ENCODE measurements at places on chromosomes 11 and 22.

GRCh38 chr22:30662040-30662439 lies 5.6 kb downstream of the DUSP18 start:
- DNase-seq: no peak

GRCh38 chr11:88250566-88251242 lies 75.5 kb upstream of the RAB38 start:
- DNase-seq: no peak

DNA sequence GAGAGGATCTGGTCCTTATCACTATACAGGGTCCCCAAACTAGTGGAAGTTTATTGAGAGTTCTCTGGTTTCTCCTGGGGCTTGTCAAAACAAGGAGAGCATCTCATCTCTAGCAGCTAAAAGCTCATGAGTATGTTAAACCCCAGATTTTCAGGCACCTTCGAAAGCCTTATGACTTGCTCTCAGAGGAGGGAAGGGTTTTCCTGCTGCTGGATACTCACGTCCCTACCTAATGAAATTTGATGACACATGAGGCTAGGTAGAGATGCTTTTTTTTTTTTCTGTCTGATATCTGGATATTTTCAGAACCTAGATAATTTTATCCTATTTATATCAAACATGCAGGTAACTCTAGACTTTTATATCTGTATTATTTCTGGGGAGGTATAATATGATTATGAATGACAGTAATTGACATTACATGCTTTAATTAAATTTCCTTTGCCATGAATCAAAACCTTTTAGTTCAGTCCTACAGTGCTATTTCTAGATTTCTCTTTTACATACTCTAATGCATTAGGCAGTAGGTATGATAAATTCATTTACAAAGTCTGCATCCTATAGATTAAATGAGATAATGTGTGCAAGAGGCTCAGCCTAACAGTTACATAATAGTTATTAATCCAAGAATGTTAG lies 73.9 kb downstream of the PARVA start:
- DNase-seq: no peak

- no peak for DNase-seq
Observed at GRCh38 chr11:57900320-57900719, 123.4 kb upstream of the OR9Q1 start.

DNA sequence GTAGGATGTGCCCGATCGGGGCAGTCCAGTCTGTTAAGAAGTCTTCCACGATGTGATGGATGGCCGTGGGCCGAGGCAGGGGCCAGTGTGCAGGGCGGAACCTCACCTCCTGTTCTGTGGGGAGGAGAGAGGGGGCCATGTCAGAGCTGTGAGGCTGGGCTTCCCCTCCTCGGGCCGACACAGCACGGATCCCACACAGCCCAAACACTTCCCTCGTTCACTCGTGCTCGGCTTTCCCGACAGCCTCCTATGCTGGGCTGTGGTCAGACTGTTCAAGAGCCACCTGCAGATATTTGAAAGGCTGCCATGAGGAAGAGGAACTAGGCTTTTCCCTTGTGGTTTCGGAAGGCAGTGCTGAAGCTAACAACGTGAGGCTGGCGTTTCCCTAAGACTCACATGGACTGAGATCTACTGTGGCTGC lies 12.3 kb upstream of the TXN2 start:
- no peak for DNase-seq

DNA sequence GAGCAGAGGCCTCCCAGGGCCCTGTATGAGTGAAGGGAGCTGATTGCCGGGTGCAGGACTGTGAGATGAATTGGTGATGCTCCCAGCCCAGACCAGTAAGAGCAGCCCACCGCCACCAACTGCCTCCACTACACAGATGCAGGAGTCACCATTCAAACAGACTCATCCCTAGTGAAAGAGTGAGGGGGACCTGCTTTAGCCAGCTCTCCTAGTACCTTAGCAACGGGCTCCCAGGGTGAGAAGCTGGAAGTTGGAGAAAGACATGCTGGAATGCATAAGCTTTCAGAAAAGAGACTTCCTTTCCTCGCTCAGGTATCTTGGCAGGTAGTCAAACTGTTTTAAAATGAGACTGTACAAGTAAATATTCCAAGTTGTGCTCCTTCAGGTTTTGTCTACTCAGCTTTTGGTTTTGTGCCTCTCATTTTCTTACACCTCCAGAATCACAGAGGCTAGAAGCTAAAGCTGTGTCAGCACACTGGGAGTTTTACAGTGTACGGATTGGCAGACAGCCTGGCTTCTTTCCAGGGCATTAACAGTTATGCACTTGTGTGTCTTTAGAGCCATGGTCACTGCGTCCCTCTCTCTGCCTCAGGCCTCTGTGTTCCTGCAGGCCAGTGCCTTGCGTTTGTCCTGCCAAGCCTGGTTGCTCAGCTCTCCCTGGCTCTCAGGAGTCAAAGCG lies 146.2 kb downstream of the ATXN10 start:
- no peak for DNase-seq

DNA sequence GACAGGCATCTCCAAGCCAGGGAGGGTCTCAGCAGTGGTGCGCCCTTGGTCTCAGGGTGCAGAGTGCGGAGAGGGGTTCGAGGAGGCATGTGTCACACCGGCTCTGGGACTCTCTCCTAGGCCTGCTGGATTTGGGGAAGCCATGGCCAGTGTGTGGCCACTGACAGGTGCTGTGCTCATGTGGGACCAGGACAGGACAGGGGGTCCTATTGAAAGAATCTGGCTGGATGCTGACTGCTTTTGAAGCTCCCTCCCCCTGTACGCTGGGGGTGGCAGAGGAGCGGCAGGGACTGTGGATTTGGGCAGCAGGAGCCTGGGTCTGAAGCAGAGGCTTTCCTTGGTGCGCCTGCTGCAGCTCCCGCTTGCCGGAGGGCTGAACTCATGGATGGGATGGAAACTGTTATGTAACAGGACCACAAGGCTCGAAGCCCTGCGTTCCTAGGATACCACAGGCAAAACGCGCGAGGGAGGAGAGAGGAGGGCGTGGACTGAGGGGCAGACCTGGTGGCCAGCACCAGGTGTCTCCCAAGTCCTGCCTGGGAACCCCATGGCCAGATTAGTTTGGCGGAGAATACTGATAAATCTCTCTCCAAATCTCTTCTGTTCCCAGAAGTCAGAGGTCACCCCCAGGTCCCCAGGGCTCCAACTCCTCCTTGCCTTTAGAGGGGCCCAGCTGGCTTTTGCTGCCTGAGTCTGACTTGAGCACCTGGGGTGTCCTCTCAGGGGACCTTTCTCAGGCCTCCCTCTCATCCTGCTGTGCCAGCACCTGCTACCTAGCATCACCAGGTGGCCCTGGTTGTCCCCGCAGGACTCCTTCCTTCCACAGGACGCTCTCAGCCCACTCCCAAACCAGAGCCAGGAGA lies 13.8 kb upstream of the TEF start:
- DNase-seq: no peak

DNA sequence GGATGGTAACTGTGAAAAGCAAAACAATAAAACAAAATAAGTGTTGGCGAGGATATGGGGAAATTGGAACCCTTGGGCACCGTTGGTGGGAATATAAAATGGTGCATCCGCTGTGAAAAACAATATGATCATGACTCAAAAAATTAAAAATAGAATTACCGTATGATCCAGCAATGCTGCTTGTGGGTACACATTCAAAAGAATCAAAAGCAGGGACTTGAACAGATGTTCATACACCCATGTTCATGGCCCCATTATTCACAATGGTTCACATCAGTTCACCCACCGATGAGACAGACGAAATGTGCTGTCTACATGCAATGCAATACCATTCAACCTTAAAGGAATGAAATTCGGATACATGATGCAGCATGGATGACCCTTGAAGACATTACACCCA lies 1.2 kb upstream of the DERL3 start:
- DNase-seq: no peak

GRCh38 chr11:76630600-76631281 lies 39.8 kb downstream of the LRRC32 start:
- DNase-seq: no peak

DNA sequence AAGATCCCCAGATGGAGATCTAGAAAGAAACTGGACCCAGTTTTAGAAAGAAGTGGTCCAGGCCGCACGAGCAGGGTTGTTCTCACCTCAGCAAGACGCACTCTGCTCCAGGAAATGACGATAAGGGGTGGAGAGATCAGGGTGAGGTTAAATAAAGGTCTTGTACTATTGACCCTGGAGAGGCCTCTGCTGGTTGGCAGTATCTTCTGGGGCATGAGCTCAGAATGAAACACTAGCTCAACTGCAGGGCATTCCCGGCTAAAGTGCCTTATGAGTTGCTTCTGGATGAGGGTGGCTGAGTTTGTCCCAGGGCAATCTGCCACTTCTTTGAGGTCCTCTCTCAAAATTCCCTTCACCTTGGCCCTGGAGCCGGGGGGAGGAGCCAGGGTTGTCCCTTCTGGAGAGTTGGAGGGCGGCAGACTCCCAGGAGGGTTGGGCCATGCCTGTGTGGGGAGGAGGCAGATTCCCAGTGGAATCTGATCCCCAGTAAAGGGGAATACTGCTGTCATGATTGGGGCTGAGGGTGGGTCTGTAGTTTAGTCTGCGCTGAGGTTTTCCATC lies 10.9 kb downstream of the USP2 start:
- no peak for DNase-seq

GRCh38 chr11:107751082-107751481 lies 39.2 kb upstream of the SLN start:
- DNase-seq: no peak

GRCh38 chr11:65555693-65556231 lies 2.4 kb downstream of the LTBP3 start:
- no peak for DNase-seq

DNA sequence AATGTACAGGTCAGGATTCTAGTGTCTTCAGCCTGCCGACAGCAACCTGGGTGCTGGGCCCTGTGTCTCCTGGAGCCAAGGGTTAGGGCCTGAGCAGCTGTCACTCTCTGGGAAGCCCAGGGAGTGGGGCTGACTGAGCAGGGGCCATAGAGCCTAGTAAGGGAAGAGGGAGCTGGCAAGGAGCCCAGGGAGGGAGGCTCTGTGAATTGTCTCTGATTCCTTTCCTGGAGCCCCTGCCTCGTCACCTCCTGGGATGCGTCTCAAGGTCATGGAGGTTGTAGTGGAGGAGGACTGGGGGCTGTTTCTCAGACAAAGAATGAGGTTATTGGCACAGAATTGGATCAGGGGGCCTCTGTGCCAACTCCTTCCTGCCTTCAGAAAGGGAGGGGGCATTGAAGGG lies 11.8 kb downstream of the SOX10 start:
- DNase-seq: no peak

DNA sequence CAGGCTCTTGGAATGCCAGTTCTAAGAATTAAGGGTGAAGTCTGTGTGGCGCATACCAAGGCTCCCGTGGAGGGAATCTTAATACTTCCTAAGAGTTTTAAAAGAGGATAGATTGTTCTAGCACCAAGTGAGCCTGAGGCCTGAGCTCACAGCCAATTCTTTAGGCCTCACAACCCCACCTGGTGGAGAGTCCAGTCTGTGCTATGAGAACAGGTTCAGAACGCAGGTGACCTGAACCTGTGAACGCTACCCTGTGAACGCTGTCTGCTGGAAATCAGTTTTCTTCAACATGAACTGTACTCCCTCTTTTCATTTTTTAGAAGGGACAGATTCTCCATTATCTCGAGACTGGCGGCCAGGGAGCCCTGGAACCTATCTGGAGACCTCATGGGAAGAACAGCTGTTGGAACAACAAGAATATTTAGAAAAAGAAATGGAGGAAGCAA lies 43.2 kb upstream of the DLAT start:
- no peak for DNase-seq

DNA sequence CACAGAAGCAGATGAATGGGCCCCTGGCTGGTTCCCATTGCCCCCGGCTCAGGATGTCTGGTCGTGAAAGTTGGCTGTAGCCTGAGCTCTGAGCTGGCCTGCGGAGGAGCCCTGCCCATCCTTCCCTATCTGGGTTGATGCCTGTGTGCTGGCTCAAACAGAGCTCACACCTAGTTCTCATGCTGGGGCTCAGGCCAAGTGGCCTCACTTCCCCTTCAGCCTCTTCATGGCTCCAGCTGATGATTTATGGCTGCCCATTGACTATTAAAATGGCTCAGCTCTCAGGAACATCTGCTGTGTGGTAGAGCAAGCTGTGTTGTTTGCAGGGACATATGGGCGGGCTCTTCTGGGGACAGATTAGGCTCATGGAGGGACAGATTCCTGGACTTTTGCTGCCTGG lies 64.7 kb downstream of the ADAMTS15 start:
- DNase-seq: no peak

DNA sequence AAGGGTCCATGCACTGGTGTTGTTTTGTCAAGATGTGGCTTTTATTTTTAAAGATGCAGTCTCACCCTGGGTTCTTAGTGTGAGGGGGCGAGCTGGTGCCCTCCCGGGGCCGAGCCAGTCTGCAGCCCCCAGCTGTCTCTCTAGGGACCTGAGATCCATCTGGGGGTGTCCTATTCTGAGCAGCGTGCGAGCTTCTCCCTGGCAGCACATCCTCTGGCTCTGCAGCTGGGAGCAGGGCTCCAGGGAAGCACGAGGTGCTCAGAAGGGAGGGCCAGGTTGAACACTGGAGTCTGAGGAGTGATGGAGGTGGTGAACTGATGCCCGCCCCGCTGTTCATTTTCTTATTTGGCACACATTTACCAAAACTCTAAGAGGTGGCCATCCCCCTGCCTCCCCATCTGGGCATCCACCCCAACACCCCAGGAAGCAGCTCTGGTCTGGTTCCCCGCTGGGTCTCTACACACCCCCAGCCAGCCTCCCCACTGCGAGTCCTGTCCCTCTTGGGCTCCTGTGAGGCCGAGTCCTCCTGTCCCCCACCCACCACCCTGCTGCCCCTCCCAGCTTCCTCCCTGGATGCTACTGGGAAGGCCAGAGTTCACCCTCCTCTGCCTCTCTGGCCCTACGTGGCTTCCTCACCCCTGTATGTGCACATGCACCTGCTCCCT lies 956.4 kb downstream of the BRD1 start:
- no peak for DNase-seq

GRCh38 chr11:1920909-1921573 lies 1.5 kb downstream of the TNNT3 start:
- DNase-seq: no peak

DNA sequence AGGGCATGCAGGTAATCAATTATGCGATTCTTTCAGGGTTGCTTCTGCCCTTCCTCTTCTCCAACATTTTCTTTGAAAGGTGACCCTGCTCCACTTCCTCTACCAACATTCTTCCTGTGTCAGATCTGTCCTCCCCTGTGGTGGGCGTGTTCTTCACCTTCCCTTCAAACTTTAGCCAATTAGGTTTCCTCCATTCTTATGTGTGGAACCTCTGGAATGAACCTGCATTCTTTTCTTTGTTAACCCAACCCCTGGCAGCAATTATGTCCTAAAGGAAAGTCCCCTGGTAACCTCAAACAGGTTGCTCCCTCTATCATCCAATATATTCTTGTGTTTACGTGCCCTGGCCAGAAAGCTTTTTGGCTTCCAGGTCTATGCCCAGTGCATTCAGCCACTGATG lies 22.4 kb downstream of the KIRREL3 start:
- no peak for DNase-seq

- DNase-seq: no peak
Observed at GRCh38 chr11:78341841-78342240, 75.8 kb downstream of the GAB2 start.

DNA sequence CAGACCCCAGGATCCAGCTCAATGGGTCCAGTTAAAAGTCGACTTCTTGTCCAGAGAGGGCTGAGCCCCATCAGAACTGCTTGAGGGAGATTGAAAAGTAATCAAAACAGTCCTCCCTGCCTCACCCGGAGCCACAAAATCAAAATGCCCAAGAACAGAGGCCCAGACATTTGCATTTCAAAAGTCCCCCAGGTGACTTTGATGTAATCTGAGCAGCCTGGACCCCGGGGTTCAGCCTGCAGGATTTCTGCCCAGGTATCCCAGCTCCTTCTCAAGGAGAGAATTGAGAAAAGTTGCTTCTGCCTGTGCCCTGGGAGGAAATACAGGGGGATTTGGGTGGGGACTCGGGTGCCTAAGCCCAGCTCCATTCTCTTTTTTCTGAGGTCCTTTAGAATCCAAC lies 1385.0 kb downstream of the TBC1D22A start:
- DNase-seq: no peak

Data from stimulated activated CD4-positive, alpha-beta T cell treated with anti-CD3 and anti-CD28 coated beads, TNF-alpha, amount 100 ng/mL, for 1 hour (primary cell).